Stimulated activated CD8-positive, alpha-beta memory T cell treated with anti-CD3 and anti-CD28 coated beads, Interleukin-7, amount 100 ng/mL, for 4 hours (primary cell): ENCODE measurements at places on chromosomes 1 and 21.
A peak's percentile ranks its signal among the peaks of the same experiment; 100 is the strongest.

- peak; percentile 16 for DNase-seq
Measured at GRCh38 chr1:245956225-245956624, 550.9 kb downstream of the SMYD3 start.

- DNase-seq: no peak
Measured at GRCh38 chr1:212203630-212204029, 81.6 kb upstream of the PPP2R5A start.

GRCh38 chr1:186409091-186409490, 33.5 kb downstream of the ODR4 start:
- no peak for DNase-seq

DNA sequence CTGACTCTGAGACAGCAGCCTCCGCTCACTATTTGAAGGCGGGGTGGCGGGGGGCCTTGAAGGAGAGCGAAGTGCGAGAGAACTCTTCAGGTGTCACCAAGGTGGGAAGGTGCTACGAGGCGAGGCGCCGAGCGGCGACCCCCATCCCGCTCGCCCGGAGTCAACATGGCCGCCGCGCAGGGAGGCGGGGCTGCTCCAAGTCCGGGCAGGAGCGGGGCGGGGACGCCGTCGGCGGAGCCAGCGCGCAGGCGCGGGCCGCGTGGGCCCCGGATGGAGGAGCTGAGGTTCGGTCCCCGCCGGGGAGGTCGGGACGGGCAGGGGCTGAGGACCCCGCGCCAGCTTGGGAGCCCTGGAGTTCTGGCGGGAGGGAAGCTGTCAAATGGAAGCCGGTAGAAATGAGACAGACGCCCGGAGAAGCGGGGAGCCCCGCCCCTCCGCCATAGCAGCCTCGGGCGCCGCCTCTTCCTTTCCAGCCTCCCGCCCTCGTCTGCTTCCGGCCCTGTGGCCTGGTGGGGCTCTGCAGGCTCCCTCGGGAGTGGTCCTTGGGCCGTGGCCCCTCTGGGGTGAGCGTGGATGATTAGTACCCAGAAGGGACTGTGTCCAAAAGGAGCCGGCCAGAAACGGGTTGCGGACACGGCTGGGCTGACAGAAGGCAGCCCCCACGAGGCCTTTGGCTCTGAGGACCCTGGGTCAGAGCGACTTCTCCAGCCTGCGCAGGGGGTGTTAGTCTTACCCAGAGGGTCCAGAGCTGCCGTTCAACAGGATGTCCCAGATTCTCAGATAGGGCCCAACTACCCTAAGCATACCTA, at the start of gene PIGV:
Gene PIGV, plus strand, starts transcription at position 245 of the 809 bp plus-strand sequence. CDS start 2,866 bp downstream, outside the sequence.
- DNase-seq: peak; percentile 76
